ENCODE measurements at places on chromosomes 1 and 21.

DNA sequence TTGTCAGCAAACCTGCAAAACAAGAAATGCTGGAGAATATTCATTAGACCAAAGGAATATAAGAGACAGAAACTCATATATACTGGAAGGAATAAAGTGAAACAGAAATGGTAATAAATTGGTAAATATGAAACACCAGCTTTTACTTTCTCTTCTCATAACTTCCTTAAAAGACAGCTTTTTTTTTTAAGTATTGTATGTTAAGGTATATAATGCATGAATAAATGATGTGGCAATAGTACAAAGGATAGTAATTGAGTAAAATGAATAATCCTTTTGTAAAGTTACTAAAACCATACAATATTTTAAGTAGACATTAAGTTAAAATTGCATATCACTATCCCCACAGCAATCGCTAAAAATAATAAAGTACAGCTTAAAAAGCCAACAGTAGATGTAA is 64.8 kb downstream of the TRIM33 start:
- DNase-seq: no peak

DNA sequence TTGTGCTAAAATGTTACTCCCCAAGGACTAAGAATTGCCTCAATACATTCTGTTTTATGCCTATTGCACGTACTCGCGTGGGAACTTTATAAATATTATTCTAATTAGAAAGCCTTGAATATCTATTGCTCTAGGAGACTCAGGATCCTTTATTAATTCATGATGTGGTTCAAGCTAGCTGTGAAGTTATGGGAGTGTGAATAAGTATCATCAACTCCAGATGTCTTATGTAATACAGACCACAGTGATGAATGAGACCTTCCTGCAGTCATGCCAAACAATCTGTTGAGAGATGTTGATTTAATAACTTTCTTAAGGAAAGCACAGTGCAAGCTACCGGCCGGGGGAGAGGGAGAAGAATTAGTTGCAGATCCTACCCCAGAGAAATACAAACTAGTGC is 519.2 kb upstream of the ZP4 start:
- DNase-seq: no peak

DNA sequence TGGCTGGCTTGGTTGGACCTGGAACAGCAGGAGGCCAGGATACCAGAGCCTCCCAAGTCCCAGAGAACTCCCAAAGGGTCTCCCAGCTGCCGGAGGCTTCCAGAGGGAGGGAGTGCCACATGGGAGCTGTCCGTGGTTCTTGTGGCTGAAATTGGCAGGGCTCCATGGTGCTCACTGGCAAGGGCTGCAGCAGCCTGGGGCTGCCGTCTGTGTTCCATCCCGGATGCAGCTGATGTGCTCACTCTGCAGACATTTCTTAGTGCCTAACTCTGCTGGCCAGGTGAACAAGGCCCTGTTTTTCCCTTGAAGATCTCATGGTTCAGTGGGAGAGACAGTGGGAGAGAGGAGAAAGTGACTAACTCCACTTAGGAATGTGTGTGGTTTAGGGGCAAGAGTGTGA is 261.1 kb downstream of the CAMTA1 start:
- DNase-seq: peak; percentile 81

- peak; percentile 25 for DNase-seq
Measured at GRCh38 chr1:18481190-18481920, 625 bp downstream of the KLHDC7A start.

DNA sequence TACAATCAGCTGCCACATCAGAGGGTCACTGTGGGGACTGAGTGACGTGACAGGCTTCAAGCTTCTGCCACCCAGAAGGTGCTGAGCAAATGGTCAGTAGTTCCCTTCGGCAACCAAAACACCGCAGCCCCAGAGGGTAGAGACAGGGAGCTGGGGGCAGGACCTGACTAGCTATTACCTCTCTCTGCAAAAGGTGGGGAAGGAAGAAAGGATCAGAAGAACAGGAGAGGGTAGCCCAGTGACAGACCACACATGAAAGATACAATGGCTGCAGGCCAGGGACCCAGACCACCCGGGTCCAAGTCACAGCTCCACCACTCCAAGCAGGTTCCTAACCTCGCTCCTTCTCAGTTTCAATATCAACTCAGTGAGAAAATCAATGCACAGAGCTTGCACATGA is 377.1 kb downstream of the NPHP4 start:
- no peak for DNase-seq

DNA sequence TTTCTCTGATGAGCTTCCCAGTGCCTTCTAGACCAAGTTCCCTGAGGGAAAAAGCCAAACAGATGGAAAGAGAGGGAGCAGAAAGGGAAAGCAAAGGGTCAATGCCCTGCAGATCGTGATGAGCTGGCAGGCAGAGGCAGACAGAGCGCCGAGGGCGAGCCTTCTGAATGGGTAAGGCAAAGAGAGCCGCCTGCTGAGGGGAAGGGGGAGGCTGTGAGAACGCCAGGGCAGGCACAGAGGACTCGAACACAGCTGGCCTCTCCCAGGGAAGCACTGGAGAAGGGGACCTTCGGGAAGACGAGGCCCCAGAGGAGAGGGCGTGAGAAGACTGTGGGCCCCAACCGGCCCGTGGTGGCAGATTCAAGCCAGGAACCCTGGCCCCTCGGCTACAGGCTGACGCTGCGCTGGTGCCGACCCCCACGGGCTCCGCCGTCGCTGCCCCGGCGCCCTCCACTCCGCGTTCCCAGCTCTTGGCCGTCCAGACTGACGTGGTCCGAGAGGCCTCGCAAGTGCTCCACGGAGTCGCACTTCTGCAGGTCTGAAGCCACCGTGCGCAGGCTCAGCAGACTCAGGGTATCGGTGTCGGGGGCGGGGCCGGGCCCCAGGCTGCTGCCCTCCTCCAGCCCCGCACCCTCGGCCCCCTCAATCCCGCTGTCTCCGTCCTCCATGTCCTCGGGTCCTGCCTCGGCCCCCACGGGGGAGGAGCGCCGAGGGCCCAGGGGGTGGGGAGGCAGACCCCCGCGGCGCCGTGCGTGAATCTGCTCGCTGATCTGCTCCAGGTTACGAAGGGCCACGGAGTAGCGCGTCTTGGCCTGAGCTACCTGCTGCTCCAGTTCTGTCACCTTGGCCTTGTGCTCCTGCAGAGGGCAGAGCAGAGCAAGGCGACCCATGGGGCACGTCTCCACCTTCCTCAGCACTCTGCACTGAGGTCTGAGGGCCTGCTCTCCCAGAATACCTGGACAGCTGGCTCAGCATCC is 13.9 kb downstream of the SH3BP5L start:
- peak; percentile 45 for DNase-seq

GRCh38 chr21:35005560-35006224 is 43.4 kb downstream of the RUNX1 start:
- no peak for DNase-seq

GRCh38 chr1:27535386-27535785 is 45.4 kb upstream of the WASF2 start:
- DNase-seq: no peak

DNA sequence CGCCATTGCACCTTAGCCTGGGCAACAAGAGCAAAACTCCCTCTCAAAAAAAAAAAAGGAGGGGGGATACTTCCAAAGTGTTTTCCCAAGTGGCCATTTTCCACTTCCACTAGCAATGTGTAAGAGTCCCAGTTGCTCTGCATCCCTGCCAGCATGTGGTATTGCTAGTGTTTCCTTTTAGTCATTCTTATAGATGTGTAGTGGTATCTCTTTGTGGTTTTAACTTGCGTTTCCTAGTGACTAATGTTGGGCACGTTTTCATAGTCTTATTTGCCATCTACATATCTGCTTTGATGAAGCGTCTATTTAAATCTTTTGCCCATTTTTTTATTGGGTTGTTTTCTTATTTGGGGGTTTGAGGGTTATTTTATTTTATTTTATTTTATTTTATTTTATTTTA is 31.1 kb downstream of the INAVA start:
- DNase-seq: no peak

DNA sequence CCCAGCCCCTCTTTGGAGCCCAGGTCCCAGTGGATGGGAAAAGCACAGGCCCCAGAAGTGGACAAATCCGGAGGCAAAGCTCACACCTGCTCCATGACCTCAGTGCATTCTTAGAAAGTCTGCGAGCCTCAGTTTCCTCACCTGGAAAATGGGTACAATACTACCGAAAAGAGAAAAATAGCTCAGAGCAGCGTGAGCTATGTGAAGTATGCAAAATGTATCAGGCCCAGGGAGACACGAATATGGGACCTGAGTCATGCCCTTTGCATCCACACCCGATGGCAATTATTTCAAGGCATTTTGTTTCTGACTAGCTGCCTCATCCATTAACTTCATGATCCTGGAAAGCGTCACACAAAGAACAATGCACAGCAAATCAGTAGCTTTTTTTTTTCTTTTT is 9.2 kb downstream of the ALDH4A1 start:
- DNase-seq: no peak

GRCh38 chr1:196774175-196774574 is 465 bp upstream of the CFHR3 start:
- no peak for DNase-seq

- DNase-seq: no peak
Measured at GRCh38 chr21:45332981-45333582, 45.4 kb upstream of the POFUT2 start.

GRCh38 chr1:43318831-43319230 is 18.0 kb downstream of the TIE1 start:
- no peak for DNase-seq

GRCh38 chr21:36076878-36077655 is 7.2 kb downstream of the CBR1 start:
- no peak for DNase-seq

DNA sequence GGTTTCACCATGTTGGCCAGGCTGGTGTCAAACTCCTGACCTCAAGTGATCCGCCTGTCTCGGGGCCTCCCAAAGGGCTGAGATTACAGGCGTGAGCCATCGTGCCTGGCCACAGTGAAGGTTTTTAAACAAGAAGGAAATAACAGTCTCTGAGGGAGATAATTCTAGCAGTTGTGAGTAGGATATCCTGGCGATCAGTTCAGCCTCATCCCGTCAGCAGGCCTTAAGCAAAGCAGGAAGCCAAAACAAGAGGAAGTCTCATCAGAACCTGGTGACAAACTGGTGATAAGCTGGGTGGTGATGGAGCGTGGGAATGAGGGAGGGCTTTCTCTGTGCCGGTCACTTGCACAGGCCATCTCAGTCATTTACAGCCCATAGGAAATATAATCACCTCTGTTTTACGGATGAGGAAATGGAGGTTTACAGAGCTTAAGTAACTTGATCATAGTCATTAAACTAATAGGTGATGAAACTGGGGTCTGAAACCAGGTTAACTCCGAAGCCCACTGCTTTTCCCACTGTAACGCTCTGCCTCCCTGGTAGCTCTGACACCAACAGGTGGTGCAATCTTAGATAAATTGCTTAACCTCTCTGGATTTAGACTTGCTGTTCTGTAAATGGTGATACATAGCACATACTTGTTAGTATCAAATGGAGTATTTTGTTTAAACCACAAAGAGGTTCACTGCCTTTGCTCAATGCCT is 40.8 kb upstream of the A3GALT2 start:
- DNase-seq: no peak

DNA sequence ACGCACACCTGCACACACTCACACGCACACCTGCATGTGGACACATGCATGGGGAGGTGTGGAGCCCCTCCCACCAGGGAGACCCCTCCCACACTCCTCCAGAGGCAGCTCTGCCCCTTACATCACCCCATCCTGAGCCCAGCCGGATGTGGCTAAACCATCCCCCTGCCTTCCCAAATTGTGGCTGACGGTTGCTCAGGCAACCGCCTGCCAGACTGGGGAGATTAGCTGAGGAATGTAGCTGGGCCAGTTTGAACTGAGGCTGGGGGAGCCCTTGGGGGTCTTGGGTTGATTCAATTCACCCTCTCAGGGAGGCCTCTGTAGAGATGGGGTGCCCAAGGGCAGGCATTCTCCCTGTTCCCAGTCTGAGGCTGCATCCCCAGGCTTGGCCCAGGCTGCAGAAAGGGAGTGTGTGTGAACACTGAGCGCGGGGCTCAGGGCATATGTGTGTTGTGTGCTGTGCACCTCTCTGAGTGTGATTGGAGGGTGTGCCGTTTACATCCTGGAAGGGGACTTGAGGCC is 12.9 kb downstream of the PTPRU start:
- peak; percentile 84 for DNase-seq

GRCh38 chr1:31669786-31670592 is 25.3 kb upstream of the PEF1 start:
- peak; percentile 50 for DNase-seq

- DNase-seq: no peak
Measured at GRCh38 chr21:45932922-45933502, 48.6 kb upstream of the COL6A1 start.

GRCh38 chr1:221381910-221382623 is 359.8 kb downstream of the DUSP10 start:
- DNase-seq: no peak

- no peak for DNase-seq
Measured at GRCh38 chr1:6783936-6784559, 1.2 kb upstream of the CAMTA1 start.

GRCh38 chr1:209624558-209625549 is 27.4 kb downstream of the LAMB3 start:
- no peak for DNase-seq

DNA sequence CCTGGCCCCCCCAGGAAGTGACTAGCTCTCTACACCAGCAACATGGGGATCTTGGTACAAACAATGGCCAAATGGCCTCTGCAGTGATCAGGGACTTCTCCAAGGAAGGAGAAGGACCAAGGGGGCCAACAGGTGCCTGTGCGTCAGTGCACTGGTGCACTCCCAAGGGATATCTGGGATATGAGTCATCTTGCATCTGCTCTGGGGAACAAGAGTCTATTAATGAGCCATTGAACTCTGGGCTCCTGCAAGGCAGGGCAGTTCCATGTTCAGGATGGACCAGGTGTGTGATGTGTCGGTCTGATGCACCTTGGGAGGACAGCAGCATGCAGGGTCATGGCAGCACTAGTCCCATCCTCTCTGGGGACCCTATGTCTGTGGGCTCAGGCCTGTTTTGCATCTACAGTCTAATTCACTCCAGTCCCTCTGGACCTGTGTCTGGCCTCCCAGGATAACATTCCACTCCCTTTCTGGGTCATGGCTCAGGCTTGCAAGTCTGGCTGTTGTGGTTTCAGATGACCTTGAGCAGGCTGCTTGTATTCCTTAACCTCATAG is 125.3 kb downstream of the TRABD2B start:
- no peak for DNase-seq

DNA sequence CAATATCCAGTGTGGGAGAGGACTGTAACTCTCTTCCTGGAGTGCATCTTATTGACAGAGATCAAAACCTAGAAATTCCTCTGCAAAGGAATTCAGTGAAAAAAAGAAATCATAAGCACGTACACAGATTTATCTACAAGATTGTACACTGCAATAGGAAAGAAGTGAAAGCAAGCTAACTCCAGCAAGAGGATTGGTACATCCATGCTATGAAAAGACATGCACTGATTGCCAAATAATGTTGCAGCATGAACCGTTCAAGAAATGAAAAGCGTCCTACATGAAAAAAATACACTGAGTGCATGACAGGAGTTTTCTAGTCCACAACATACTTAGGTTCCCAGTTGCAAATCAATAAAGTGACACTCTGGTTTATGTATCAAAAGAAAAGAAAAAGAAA is 1.9 kb upstream of the MGST3 start:
- no peak for DNase-seq

Data from iPS-NIHi11 (cell line).